ENCODE measurements at places on chromosomes 6 and 20.

DNA sequence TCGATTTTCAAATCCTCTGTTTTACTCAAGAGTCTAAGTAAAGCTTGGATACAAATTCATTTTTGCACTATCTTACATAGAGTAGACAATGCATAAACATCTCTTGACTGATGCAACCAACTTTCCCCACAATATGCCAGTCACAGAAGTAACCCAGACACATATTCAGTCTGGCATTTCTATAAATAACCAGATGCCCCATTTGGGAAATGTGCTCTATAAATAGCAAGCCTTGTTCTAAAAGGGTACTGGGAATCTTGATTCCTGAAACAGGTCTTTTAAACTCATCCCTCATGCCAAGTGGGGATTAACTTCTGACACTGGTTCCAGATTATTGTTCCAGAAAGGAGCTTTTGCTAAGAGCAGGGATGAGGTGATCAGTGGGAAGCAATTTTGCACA is 411.7 kb downstream of the EPM2A start:
- no peak for DNase-seq

GRCh38 chr6:113833537-113833936 is 23.6 kb upstream of the MARCKS start:
- peak; percentile 53 for DNase-seq

DNA sequence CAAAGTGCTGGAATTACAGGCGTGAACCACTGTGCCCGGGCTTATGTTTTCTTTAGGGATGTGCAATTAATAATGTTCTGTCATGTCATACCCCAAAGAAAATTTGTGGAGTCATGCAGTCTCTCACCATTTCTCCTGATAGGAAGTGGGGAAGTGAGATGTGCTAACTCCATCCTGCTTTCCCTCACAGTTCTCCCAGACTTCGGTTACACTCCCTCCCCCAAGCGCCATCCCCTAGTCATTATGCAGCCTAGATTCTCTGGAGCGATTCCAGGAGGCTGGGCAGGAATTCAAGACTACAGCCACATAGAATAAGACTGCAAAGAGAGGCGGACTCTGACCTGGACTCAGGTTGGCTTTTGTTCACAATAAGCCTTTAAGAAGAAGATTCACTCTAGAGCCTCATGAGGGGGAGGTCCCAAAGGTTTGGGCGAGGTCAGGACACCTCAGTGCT is 271.4 kb downstream of the ALDH8A1 start:
- no peak for DNase-seq

DNA sequence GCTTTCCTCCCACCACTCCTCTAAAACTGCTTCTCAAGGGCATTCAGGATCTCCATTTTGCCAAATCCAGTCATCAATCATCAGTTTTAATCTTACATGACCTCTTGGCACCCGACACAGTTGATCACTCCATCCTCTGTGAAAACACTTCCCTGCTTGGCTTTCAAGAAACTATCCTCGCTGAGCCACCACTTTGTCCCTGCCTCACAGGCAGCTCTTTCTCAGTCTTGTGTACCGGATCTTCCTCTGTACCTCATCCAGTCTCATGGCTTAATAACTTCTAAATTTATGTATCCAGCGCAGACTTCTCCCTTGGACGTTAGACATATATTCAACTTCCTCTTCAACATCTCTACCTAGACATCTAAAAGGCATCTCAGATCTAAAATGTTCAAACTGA is 89.9 kb downstream of the BTBD9 start:
- no peak for DNase-seq

DNA sequence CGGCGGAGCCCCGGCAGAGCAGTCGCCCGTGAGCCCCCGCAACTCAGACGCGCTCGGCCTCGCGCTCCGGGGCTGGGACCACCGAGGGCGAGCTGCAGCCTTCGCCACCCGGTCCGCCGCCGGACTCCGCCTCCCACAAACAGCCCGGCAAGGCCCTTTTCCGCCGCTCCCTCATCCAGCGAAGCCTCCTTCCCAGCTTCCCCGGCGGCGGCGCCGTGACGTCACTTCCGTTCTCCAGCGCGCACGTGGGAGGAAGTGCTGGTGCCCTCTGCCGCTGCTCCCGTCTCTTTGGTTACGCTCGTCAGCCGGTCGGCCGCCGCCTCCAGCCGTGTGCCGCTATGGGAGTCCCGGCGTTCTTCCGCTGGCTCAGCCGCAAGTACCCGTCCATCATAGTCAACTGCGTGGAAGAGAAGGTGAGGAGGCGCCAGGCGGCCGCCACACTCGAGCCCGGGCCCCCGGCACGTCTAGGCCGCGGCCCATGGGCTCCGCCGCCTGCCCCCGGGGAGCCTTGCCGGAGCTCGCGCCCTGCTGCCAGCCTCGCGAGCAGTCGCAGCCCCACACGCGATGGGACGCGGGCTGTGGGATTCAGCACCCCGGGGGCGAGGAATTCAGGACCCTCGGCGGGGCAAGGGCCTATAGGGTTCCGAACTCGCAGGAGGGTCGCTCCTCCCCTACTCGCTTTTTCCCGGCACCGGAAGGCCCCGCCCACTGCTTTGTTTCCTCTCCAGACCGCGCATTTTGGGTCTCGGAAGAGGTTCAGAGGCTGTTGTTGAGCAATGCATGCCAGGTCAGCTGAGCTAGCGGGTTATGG is at the start of gene XRN2:
Gene XRN2 (plus strand): TSS at position 271 of the 811 bp plus-strand sequence. CDS start 68 bp downstream, at position 339.
- peak; percentile 81 for DNase-seq

GRCh38 chr6:30880698-30881252 is 3.5 kb upstream of the DDR1 start:
- DNase-seq: no peak

DNA sequence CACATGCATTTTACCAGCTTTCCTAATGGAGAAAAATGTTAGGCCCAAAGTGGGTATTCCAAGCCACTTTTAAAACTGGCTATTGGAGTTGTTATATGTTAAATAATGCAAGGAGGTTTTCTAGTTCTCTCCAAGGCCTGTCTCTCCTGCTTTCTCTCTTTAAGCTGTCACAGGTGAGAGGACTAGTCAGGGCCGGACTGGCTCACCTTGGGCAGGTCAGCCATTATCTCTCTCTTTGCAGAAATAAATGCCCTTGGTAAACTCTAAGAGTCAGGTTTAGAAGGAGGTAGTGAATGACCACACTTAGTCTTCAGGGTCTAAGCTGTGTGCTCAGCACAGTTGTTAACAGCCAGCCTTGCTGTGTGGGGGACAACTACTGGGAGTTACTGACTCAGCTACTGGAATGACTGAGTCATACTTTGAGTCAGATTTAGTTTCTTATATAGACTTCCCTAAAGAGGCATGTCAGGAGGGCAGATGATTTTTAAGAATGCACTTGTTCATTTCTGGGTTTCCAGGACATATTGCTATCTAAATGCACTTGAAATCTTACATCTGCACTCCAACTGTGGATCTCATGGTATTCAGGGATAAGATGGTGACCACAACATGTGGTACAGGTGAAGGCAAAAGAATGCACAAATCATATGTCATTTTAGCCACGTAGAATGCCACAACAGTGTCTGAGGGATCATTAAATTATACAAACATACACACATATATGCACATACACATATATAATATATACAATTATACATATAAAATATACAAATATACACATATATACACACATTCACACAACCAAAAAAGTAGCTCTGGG is 719.4 kb downstream of the EPM2A start:
- DNase-seq: peak; percentile 94

GRCh38 chr6:41682056-41682477 is 43.8 kb downstream of the MDFI start:
- peak; percentile 80 for DNase-seq

DNA sequence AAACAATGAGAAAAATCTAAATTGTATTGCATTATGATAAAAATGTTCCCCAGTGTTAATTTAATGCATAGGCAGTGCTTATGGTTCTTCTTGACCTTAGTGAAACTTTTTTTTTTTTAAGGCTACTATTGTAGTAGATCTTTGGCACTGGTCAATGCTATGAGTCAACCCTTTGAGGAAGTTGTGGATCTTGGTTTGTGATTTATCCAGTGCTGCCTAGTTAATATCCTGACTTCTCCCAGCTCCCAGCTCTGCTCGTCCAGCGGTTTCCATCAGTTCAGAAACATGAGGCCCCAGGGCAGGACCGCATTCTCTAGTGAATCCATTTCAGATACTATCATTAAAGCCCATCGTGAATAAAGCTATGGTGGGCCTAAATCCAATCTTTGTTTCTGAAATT is 364.5 kb upstream of the JARID2 start:
- peak; percentile 68 for DNase-seq

- DNase-seq: no peak
Observed at GRCh38 chr6:84330325-84330724, 102.9 kb upstream of the CEP162 start.

- no peak for DNase-seq
Observed at GRCh38 chr20:36784116-36784515, 10.6 kb upstream of the DSN1 start.

- DNase-seq: no peak
Observed at GRCh38 chr6:24752503-24752902, 22.2 kb upstream of the GMNN start.

- DNase-seq: no peak
Observed at GRCh38 chr6:158782432-158783166, 36.6 kb downstream of the EZR start.

- DNase-seq: no peak
Observed at GRCh38 chr20:33169176-33169794, 1.3 kb downstream of the BPIFA2 start.

- no peak for DNase-seq
Observed at GRCh38 chr20:62907384-62908317, 18.7 kb downstream of the DIDO1 start.

GRCh38 chr6:90154755-90155470 is 141.7 kb downstream of the BACH2 start:
- DNase-seq: no peak

GRCh38 chr6:81808851-81809570 is 56.5 kb upstream of the TENT5A start:
- DNase-seq: no peak

DNA sequence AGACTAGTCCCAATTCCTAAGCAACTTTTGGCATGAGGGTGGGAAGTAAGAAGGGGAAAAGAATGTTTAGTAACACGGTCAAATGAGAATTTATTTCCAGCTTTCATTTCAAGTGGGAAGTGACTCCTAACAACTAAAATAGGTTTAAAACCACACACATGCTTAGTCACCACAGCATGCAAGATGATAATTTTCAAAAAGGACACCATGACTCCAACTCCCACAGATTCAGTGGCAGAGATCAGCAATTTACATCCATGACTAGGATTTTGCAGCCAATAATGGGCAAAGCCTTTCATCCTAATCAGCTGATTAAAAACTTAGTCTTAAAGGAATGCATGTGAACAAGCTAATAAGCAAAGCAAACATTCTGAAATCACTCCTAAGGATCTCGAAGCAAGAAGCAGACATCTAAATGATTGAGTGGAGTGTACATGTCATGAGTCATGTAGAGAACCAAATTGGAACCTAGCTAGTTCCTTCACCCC is 48.1 kb upstream of the GCLC start:
- peak; percentile 80 for DNase-seq

DNA sequence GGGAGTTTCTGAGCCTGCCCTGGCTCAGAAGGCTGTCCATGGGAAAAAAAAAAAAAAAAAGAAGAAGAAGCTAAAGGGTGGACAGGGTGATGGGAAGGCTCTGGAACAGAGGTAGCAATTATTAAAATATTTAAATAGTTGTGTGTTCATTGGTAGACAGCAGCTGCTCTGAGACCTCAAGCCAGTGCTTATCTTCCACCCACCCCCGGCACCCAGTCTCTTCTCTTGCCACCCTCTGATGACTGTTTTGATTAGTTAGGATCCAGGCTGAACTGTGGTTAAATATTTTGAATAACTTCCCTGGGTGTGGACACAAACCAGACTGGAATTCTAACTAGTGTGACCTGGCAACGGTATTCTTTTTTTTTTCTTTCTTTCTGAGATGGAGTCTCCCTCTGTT is 16.9 kb upstream of the SRSF3 start:
- DNase-seq: peak; percentile 91

GRCh38 chr20:47850146-47850545 is 64.9 kb upstream of the SULF2 start:
- no peak for DNase-seq

GRCh38 chr6:36915599-36915998 is 29.8 kb downstream of the C6orf89 start:
- DNase-seq: no peak

- no peak for DNase-seq
Observed at GRCh38 chr6:37396571-37397180, 36.3 kb upstream of the CMTR1 start.

DNA sequence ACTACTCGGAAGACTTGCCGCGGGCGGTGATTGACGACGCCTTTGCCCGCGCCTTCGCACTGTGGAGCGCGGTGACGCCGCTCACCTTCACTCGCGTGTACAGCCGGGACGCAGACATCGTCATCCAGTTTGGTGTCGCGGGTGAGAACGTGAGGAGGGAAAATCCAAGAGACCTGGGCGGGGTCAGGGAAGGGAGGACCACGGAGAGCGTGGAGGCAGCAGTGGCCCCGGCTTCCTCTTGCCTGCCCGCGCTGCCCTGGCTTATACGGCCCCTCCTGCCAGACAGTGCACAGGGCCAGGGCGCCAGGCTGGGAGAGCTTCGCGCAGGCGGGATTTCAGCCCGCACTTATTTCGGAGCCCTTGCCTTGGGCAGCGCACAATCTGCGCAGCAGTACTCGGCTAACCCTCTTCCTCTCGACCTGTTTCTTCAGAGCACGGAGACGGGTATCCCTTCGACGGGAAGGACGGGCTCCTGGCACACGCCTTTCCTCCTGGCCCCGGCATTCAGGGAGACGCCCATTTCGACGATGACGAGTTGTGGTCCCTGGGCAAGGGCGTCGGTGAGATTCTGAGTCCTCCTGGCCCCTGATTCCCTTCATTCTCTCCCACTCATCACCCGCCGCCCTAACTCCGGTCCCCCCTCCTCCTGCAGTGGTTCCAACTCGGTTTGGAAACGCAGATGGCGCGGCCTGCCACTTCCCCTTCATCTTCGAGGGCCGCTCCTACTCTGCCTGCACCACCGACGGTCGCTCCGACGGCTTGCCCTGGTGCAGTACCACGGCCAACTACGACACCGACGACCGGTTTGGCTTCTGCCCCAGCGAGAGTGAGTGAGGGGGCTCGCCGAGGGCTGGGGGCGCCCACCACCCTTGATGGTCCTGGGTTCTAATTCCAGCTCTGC is 2.0 kb downstream of the MMP9 start:
- peak; percentile 39 for DNase-seq

DNA sequence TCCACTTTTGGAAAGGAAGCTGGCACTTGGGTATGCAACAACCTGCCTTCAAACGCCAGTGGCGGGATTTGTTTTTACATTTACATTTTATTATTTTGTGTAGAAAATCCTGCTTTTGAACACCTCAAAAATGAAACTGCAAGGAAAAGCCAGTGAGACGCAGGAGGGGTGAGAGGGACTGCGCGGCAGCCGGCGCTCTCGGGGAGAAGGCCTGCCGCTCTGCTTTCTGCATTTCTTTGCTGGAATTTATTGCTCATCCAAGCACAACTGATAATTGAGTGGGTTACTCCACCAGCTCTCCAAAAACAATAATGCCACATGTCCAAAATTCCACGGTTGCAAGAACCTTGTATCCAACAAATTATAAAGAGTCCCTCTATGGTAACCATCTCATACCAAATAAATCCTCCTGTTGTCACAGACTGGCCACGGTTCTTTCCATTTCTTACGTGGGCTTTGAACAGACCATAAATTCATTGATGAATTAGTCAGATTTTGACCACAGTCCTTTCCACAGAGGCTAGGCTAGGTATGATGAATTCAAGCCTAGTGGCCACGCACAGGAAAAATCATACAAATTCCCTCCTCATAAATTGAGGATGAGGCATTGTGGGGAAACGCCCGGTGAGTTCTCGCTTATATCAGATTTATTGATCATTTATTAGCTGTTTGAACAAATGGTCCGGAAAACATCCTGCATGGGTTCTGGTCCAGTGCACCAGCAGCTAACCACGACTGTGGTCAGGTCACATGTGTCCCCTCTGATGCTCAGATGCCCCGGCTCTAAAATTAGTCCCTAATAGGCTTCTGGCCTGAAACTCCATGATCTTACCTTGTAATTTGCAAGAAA is 31.6 kb upstream of the FOXC1 start:
- DNase-seq: no peak
